Left kidney (tissue), 8 donors: ENCODE measurements at places on chromosomes 2 and 18. TPM values are rescaled to one million over a fixed set of nuclear protein-coding genes. Genes with fewer than 3 reads are reported as not detected.
A peak's percentile ranks its signal among the peaks of the same experiment; 100 is the strongest.

The OSBPL6 gene
- 7.6 TPM for polyA plus RNA-seq

The DSEL gene
- 30.2 TPM for polyA plus RNA-seq

The RNF152 gene
- 13.0 TPM for polyA plus RNA-seq

The FABP1 gene
- 21.2 TPM for polyA plus RNA-seq

The FLACC1 gene
- polyA plus RNA-seq, result 3.1 TPM

The EMILIN1 gene
- polyA plus RNA-seq, result 57.7 TPM

The TBR1 gene
- polyA plus RNA-seq, result 0.03 TPM

The EMX1 gene
- polyA plus RNA-seq, result 37.9 TPM

The HNMT gene
- polyA plus RNA-seq, result 78.8 TPM

The MALL gene
- polyA plus RNA-seq, result 15.2 TPM

- DNase-seq, result no peak
Measured at GRCh38 chr18:13406736-13407135, 188.2 kb downstream of the LDLRAD4 start.

DNA sequence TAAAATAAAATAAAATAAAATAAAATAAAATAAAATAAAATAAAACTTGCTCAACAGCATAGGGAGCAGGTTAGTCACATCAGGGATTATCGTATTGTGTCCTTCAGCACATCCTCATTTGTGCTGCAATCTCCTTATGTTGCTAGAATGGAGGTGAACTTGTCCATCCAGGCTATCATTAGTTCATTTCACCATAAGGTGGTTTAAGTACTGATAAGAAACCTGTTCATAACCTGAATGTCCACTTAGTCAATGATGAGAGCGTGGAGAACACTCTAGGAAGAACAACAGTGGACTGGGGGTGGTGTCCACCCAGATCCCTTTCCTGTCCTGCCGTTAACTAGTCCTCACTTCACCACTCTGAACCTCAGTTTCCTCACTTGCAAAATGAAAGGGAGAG lies 21.9 kb downstream of the DHRS9 start:
- no peak for DNase-seq

GRCh38 chr18:8208716-8209115 lies 400.5 kb upstream of the RAB12 start:
- DNase-seq, result no peak

- DNase-seq, result no peak
Measured at GRCh38 chr2:70133491-70134322, 46.4 kb downstream of the PCBP1 start.

DNA sequence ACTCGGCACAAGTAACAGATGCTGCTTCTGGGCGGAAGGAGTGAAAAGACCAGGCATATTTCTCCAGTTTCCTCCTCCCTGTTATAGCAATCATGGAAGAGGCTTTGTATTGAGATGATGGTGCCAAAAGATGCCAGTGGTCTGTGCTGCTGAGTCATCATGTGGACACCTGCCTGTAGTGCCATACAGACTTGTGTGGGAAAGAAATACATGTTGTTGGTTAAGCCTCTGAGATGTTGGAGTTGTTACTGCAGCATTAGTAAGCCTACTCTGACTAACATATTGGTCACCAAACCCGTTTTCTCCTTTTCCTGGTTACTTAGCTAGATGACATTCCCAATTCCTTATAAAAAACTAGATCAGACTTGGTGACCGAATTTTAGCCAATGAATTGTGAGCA lies 356.9 kb downstream of the ZNF521 start:
- DNase-seq, result no peak

- no peak for DNase-seq
Measured at GRCh38 chr2:151849413-151850010, 21.3 kb upstream of the ARL5A start.

DNA sequence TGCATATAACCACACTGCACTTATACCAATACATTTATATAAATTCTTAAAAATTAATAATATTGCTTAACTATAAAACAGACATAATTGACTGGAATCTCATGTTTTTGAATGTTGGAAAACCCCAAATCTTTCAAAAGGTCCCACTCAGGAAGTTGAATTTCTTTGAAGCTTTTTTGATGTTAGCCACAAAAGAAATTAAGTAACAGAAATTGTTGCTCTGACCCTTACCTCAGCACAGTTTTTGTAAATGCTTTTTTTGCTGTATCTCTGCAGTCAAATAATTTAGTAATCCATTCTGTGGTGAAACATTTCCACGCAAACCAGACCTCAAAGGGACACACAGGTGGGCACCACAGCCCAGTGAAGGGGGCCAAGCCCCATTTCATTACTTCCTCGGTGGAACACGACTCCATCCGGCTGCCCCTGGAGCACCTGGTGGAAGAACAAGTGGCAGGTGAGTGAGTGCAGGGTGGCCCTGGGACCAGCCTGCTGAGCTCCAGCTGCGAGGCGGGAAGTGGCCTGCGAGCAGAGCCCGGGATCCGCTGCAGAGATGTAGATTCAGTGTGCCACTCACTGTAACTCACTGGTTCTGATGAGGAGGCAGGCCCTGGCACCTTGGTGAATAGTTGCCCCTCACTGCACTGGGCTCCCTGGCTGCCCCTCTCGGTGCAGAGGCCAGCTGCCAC lies 8.4 kb downstream of the SCLY start:
- DNase-seq, result no peak

GRCh38 chr2:207694811-207695281 lies 16.6 kb upstream of the CCNYL1 start:
- no peak for DNase-seq

DNA sequence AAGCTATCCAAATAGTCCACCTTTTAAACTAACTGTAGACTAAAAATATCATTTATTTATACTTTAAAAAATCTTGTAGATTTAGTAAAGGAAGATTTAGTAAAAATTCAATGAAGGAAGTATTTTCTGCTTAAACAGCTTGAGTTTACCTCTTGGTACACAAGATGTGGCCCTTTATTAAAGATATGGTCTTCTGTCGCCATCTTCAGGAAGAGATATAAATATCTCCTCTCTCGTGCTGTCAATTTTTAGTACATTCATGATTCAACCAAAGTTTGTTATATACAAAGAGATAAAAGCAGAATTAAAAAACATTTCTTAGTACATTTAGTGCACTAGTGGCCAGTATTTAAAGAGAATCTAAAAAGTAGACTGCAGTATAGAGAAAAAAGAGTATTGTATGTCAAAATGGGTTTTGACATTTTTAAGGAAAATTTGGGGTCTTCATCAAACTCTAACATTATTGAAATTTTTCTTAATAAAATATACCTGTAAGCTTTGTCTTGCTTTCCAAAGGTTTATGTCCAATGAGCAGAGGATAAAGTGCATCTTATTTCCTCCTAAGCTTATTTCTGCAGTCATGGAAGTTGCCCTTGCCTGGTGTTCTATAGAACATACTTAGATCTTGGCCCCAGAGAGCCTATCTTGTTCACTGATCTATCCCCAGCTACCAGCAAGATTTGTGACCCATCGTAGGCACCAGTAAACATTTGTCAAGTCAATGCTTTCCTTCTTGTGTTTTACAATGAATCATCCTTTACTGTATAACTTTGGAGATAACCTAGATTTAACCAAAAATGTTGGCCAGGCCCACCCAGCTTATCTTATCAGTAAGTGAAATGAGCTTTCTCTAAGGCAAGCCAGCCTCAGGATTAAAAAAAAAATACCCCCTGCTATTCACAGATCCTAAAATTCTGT lies 18.5 kb upstream of the EML6 start:
- peak; percentile 71 for DNase-seq

- DNase-seq, result no peak
Measured at GRCh38 chr2:2362181-2362580, 31.1 kb upstream of the MYT1L start.

GRCh38 chr18:901761-902160 lies 2.9 kb upstream of the ADCYAP1 start:
- no peak for DNase-seq

DNA sequence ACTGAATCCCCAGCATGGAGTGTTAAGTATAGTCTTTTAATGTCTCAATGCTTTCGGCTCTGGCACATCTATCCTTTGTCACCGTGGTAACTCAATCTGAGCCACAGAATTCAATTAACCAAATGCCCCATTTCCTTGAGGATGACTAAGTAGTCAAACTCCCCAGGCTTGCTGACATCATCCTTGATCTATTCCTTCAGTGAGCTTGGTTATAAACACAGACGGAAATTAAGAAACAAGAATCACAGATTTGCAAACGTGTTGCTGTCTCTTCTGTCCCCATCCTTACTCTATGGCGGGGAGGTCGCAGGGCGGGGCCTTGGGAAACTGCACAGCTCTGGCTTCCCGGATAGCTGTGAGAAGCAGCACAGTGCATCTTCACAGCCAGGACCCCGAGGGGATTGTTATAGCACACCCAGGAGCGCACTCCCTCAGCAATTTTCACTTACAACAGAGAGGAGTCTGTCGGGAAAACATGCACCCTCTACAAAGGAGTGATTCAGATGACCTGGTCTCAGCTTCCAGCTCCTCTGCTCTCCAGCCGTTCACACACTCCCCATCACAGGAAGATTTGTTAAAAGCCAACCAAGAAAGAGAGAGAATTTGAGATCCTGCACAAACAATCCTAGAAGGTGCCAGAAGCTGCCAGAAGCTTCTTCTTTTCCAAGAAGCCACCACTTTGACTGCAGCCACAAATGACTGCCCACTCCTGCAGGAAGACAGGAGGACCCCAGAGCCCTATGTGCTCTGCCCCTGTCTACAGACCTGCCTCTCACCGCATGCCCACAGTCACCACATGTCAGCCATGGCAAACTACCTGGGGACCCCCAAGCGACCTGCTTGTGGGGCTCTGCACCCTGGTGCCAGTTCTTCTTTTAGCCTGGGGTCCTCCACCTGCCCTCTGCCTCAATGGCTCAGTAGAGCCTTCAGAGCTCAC lies 44.9 kb upstream of the YWHAQ start:
- DNase-seq, result peak; percentile 37

DNA sequence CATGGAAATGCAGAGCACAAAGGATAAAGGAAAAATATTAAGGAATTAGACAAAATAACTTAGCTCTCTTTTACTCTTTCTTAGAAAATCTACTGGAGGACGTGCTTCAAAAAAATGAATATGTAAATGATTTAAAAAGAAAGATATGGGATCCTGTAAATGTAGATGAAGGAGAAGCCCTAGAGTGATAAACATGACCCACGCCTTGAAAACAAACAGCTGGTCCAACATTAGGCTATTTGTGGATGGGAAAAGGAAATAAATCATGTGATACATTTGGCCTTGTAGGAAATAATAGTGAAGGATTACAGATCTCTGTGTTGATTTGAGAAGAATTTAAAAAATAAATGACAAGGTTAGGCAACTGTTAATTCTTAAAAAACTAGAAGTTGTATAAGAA lies 492.1 kb upstream of the SLC39A10 start:
- DNase-seq, result no peak

DNA sequence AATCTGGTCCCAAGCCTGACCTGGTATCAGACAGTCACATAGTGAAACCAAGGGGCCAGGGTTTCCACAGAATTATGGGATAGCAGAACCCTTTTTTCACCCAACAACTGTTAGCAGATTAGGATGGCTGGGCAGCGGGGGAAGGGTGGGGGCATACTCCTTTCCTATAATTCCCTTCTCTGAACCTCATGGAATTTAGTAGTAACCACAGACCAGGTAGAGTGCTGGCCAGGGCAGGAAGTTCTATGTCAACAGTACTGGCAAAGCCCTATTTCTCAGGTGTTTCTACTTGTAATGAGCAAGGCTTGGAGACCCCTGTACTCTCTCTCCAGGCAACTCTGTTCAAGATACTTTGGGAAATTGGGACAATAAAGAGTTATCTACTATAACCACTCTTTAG lies 174.6 kb downstream of the THADA start:
- no peak for DNase-seq

GRCh38 chr2:163045830-163046229 lies 207.3 kb upstream of the KCNH7 start:
- DNase-seq, result no peak

DNA sequence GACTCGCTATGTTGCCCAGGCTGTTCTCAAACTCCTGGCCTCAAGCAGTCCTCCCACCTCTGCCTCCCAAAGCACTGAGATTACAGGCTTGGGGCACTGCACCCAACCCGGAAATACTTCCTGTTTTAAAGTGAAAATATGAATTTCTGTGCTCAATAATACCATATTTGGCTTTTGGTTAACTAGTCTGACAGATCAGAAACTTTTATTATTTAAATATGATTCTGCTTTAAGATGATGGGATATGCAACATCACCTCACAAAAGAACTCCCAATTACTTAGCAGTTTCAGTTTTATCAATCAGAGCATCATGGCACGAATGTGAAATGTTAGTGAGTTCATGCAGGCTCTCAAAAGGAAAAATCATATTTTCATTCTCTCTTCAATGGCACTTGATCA lies 120.6 kb downstream of the PTRHD1 start:
- no peak for DNase-seq
